ENCODE measurements at places on chromosomes 5 and 9.

- DNase-seq, result no peak
These were observed 27.2 kb downstream of the C9orf152 start for GRCh38 chr9:110180511-110181434.

- no peak for DNase-seq
These were observed 21.5 kb downstream of the SECISBP2 start for GRCh38 chr9:89339807-89340206.

DNA sequence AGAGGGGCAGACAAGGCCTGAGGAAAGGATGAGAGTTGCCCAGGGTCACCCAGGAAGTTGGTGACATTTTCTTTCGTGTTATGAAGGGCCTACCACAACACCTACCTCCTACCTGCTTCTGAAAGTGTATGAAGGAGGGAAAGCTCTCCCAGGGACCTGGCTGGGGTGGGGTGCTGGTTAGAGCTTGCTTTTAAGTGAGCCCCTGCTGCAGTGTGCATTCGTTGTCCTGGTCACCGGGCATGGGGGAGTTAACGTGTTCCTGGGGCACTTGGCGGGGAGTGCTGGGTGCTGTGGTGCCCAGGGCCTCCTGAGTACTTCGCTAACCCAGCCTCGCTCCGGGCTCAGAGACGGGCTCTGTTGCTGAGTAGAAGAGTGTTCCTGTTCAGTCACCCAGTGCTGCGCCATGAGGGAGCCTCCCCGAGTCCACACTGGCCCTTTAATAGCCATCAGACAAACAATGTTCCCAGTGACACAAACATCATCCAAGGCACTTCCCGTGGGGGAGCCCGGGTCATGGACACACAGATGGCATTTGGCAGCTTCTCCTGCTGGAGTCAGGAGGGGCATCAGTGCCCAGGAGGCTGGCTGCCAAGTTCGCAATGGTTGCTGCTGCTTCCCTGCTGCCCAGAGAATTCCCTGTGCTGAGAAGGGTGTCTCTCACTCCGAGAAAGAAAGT lies 85.7 kb downstream of the AMBP start:
- DNase-seq, result no peak

DNA sequence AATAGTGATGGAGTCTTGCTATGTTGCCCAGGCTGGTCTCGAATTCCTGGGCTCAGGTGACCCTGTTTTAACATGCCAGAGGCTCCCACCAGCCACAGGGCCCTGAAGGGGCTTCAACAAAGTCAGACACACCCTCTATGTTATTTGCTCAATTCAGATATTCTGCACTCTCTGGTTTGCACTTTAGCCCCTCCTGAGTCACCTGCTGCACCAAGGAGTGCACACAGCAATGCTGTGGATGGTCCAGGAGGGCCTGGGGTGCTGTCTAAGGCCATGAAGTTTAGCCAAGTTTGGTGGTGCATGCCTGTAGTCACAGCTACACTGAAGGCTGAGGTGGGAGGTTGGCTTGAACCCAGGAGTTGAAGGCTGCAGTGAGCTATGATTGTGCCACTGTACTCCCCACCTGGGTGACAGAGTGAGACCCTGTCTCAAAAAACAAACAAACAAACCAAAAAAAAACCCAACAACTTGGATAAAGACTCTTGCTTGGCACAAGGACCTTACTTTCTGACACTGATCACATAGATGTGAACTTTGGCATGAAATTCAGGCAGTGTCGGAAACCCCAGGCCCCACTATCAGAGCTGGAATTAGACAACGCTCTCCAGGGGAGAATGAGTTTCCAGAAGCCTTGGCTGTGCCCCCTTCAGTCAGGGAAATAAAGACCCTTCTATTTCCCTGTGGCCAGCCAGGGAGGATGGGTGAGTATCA lies 39.7 kb upstream of the CDKN2AIPNL start:
- DNase-seq, result no peak

GRCh38 chr9:38039907-38040682 lies 28.9 kb downstream of the SHB start:
- DNase-seq, result no peak

GRCh38 chr9:93634311-93635185 lies 58.2 kb downstream of the PHF2 start:
- no peak for DNase-seq

- DNase-seq, result no peak
These were observed 86.8 kb downstream of the PTPRD start for GRCh38 chr9:10525972-10526371.

DNA sequence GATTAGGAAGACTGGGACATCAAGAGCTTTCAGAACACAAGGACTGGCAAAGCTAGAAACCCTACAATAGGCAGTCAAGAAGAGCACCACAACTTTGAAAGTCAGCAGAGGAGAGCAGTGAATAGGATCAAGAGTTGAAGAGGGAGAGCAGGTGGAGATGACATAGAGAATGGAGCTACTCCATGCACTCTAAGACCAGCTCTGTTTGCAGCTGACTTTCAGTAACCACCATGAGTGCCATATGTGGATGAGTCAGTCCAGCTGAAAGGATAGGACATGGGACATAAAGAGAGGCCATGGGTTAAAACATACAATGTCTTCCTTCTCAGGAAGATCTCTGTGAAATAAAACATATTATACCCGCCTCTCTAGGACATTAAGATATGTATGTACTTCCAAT lies 289.1 kb upstream of the KLF4 start:
- no peak for DNase-seq

GRCh38 chr9:35162605-35163315 lies 951 bp downstream of the UNC13B start:
- no peak for DNase-seq

DNA sequence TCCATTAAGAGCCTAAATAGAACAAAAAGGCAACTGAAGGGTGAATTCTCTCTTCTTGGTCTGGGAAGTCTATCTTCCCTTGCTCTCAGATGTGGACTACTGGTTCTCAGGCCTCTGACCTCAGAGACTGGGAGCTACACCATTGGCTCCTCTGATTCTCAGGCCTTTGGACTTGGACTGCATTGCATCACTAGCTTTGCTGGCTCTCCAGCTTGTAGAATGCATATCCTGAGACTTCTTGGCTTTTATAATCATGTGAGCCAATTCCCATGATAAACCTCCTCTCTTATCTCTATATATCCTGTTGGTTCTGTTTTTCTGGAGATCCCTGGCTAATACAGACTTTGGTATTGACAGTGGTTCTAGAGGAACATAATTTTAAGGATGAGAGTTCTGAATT lies 89.8 kb downstream of the PSAT1 start:
- DNase-seq, result no peak

DNA sequence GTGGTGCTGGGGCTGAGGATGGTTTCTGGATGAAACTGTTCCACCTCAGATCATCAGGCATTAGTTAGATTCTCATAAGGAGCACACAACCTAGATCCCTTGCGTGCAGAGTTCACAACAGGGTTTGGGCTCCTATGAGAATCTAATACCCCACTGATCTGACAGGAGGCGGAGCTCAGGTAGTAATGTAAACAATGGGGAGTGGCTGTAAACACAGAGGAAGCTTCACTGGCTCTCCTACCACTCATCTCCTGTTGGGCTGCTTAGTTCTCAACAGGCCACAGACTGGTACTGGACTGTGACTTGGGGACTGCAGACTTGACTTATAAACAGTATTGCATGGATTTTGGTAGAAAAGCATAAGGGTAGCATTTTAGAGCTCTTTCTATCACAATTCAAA lies 870.7 kb upstream of the CDH10 start:
- no peak for DNase-seq

- DNase-seq, result peak; percentile 22
These were observed 1425.4 kb downstream of the FOXD4L5 start for GRCh38 chr9:63859475-63860215.

Measured in activated T-helper 1 cell treated with Interleukin-2 at 50 U/mL for 16 hours (primary cell).